Thoracic aorta (tissue), 2 donors: ENCODE measurements at places on chromosomes 1 and 21. TPM values are rescaled to one million over a fixed set of nuclear protein-coding genes. Genes with fewer than 3 reads are reported as not detected.

- DNase-seq: no peak
These were observed 548 bp upstream of the CDC20 start for GRCh38 chr1:43358121-43358745.

GRCh38 chr1:18009055-18009454 is 98.5 kb upstream of the IGSF21 start:
- DNase-seq: no peak

DNA sequence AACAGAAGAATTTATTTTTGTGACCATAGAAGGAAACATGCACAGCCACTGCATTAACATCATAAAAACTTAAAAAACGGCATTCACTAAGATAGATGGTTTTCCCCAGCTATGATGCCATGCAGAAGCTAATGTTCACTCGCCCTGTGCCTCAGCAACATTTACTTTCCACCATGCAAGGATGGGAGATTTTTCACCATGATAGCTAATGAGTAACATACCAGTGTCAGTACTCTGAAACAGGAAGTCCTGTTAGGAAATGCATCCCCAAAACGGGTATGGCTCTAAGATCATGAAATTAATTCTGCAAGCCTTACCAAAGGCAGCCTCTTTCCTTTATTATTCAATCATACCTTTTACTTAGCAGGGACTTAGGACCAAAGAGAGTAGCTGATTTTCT is 17.5 kb upstream of the VAMP3 start:
- no peak for DNase-seq

DNA sequence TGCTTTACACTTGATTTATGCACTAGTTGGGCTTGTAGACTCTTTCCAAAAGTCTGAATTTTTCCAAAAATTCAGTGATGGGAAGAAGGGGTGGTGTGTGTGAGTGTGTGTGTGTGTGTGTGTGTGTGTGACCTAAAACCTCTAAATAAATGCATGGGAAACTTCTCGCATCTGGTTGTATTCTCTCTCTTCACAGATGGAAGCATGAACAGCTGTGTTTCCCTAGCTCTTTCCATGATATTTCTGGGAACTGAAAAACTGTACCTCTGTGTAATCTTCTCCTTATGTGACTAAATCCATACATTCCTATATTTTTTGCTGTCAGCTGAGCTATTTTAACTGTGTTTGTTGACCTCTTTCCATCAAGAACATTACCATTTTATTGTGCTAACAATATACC is 26.2 kb upstream of the CYYR1 start:
- no peak for DNase-seq

The SPRR1B gene
- total RNA-seq: not detected
